ENCODE measurements at places on chromosomes 4 and X.

GRCh38 chr4:169359961-169360360 lies 89.2 kb upstream of the SH3RF1 start:
- DNase-seq = no peak

DNA sequence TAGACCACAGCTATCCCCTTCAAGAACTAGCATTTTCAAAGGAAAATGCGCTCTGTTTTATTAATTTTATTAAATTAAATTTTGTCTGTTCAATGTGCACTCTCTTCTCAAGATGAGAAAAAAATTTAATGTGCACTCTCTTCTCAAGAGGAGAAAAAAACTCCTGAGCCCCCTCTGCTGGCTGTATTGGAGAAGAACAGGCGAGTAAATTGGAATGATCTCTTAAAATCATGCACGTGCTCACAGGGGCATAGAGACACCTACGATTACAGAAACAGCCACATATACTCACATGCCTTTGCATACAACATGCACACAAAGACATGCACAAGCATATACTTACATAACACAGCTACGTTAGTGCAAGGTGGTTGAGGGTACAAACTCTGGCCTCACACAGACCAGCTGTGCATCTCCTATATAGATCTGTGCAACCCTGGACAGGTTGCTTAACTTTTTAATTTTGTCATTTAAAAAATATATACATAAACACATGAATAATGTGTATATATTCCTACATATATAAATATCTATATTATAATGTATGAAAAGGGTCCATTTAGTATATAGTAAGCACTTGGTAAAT lies 176.2 kb upstream of the CXorf66 start:
- no peak for DNase-seq

DNA sequence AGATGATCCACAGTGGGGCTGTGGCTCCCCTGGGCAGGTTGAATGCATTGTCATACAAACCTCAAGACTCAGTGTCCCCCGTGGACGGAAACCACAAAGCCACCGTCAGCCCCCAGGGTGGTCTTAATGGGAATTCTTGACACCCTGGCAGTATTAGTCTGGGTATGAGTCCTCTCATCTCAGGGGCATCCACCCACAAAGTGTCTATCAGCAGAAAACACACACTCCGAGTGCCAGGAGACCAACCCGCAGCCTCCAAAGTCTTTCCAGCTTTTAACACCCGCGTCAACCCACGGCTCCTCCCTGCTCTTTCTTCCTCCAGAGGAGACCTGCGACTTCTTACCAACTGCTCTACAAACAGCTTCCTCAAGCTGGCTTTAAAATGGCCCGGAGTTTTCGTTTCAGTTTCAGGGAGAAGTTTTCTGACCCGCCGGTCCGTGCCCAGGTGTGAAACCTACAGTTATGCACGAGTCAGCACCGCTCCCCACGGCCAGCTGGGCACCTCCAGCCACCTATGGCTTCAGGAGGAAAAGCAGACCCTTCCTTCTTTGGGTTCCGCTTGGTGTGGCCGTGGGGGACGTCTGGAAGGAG lies 14.4 kb upstream of the ASMTL start:
- DNase-seq = no peak

DNA sequence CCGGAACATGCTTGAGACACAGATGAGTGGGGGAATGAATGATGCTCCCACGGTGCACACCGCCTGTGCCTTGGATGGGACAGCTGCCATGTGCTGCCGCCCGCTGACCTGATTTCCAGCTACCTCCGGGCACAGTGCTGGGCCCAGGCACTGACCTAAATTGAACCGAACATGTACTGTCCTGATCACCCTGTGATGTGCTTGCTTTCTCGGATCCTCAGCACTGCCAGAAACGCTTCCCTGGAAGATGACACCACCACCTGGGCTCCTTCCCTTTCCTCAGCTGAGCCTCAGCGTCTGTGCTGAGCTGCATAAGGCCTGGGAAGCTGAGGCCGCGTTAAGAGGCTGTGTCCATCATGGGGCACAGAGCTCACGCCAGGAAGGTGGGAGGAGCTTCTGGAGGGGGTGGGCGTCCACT lies 39.3 kb upstream of the MXD4 start:
- DNase-seq = no peak

DNA sequence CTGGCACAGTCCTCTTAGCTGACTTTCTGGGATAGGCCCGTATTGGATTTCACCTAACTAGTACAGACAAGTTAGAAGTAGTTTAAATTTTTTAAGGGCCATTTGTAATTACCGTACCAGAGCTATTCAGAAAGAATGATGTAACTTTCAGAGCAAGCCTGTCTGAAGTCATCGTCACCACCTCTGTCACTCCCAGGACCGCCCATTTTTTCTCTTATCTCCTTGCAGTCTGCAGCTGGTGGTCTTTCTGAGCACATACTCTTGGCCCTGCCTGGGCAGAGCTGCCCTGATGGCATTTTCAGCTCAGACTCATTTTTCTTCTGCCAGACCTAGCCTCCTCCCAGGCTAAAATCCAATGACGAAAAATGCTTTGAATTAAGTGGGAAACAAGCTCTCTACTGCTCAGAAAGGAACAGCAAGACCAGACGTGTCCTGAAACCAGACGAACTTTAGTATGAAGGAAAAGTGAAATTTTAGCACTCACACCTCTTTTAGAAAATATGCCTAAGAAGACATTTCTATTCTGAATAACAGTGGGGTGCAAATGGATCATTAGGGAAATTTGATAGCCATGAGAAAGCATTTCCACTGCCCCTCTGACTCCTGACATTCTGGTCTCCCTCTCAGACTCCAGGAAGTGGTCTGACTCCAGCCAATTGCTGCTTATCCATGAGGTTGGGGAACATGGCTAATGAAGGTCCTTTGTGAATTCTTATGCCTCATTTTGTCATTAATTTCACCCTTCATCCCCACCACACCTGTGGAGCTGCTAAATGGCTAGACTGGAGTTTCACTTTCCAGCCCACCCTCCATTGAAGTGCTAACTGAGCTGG lies 162.4 kb upstream of the GYPA start:
- no peak for DNase-seq

DNA sequence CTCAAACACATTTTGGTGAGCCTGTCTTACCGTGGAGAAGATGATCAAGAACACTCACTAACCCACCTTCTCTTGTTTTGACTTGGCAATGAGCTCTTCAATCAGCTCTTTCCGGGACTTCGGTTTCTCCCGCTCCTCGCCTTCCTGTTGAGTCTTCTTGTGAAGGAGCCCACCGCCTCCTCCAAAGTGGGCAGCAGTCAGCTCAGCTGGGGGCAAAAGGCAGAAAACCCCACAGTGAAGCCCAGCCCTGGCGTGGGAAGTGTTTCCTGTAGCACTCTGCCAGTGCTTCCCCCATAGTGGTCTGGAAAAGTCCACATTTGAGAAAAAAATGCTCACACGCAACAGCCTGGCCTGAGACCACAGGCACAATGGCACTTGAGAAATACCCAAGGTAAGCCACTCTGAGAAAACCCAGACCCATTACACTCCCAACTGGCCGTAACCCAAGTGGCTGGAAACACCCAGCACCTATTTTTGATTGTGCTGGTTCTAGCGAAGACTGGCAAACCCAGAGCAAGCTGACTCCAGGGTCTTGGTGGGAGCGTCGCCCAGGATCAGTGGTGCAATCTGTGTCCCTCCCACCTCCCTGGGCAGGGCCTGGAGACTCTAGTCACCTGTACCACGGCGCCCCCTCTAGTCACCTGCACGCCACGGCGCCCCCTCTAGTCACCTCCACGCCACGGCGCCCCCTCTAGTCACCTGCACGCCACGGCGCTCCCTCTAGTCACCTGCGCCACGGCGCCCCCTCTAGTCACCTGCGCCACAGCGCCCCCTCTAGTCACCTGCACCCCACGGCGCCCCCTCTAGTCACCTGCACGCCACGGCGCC lies 8.6 kb downstream of the NOP14 start:
- DNase-seq = no peak

GRCh38 chrX:82756272-82756671 lies 751.8 kb upstream of the POU3F4 start:
- DNase-seq = no peak

DNA sequence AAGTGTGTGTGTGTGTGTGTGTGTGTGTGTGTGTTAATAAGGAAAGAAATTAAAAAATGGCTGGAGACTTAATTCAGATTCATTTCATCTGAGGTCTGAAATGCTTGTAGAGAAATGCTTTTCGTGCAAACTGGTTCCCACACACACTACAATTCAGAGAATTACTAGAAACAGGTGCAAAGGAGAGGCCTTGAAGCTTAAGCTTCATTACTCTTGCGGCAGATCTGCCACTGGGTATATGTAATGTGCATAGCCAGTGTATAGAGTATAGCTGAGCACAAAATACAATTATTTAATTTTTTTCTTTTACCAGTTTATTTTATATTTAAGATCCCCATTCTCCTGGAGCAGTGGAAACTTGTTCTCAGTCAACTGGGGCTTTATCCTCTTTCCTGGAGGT lies 31.8 kb upstream of the MAGEB10 start:
- no peak for DNase-seq

DNA sequence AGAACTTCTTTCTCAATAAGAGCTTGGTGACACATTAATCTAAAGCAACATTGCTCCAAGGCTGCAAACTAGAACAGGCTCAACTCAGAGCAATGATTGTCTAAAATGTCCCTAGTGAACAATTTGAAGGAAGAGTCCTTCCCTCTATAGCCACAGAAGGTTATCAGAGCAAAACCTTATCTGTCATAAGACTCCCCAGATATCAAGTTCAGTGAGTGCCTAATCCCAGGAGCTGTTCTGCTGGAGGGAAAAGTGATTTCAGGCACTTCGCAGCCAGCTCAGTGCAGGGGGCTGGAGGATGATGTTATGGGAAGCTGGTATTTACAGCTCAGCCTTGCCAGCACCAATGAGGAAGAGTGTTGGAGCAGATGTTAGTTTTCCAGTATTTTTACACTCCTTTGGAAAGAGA lies 497.5 kb downstream of the INPP4B start:
- DNase-seq = no peak

DNA sequence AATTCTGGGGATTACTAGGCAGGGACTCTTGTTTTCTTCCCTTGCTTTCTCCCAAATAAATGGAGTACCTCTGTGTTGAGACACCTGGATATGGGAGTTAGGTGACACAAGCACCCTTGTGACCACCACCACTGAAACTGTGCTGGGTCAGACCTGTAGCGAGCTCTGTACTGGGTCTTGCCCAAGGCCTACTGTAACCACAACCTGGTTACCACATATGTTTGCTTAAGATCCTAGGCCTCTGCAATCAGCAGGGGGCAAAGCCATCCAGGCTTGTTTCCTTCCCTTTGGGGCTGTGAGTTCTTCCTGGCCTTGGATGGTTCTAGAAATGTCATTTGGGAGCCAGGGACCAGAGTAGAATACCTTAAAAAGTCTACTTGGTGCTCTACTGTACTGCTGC lies 49.4 kb downstream of the LPAR4 start:
- DNase-seq = no peak

DNA sequence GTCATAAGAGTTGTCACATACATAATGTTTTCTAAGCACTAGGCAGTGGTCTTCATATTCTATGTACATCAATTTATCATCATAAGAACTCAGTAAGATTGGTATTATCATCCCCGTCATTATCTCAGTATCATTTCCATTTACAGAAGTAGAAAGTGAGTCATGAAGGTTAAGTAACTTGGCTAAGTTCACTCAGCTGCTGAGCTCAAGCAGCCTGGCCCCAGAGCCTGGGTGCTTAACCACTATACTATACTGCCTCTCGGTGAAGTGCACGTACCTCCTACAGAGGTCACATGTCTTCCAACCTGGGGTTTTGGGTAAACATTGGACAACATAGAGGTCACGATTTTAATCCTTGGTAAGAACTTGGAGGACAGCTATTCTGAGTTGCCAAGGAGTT lies 161.5 kb upstream of the GATB start:
- DNase-seq = no peak

- DNase-seq = no peak
Measured at GRCh38 chr4:3522651-3523050, 9.6 kb downstream of the LRPAP1 start.

DNA sequence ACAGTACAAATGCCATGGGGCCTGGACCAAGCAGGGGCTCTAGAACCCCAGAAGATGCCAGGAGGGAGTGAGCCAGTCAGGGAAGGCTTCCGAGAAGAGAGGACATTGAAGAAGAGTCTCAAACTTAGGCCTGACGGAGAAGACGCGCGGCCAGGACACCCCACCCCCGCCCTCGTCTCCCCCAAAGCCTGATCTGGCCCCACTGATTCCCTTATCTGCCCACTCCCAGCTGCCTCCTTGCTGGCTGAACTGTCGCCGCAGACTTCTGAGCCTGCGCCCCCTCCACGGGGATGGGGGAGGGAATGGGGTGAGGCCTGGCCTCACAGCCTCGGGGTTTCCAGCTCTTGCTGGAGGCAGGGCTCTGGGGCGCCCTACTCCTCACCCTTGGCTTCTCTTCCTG lies 3.6 kb upstream of the GATA1 start:
- no peak for DNase-seq

- DNase-seq = no peak
Measured at GRCh38 chrX:145825896-145826295, 8.3 kb downstream of the SLITRK2 start.

DNA sequence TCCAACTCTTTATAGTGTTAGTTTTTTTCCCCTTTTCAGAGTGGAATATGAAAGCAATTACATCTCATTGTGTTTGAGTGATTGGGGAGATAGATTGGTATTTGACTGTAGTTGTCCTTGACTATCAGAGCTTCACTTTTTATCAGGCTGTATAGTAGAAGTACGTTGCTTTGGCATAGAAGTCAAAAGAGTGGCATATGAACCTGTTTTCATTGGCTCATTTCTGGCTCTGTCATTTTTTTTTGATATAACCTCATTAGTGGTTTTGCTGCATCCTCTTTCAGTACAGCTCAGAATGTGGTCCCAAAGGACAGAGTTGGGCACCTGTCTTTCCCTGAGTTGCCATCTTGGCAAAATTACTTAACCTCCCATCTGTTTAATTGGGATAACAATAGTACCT lies 1.4 kb downstream of the TMA16 start:
- DNase-seq = no peak

- no peak for DNase-seq
Measured at GRCh38 chr4:56906489-56907393, 959 bp upstream of the REST start.

DNA sequence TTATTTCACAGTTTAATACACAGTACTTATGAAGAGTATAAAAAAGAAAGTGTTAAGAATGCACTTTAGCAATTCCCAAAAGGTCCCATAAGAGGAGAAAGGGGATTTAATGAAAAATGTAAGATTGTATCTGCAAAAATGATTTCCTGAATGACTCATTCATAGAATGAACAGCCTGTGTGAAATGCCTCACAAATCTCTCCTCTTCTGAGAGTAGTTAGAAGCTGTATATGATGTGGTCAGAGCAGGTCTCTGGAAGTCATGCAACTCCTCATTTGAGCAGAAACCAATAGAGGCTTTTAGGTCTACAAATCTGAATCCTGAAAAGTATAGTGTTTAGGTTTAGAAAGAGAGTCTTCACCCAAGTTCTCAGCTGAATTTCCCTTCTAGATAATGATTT lies 381.3 kb upstream of the INTU start:
- DNase-seq = no peak

GRCh38 chr4:88196013-88196365 lies 37.5 kb upstream of the ABCG2 start:
- no peak for DNase-seq

DNA sequence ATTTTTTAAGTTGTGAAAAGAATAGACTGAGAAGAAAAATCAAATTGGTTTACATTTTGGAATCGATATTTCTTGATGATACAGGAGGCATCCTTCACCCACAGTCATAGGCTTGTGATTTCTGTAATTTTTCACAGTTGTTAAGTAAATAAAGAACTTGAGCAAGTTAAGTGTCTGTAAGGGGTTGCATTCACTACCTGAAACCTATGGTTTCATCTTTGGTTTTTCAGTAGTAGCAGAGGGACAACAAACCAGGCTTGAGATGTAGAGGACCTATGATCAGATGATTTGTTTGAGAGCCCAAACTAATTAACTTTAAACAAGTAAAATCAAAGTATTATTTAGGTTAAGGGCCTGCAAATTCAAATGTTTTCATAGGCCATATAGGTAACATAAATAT lies 175.6 kb downstream of the KLHL4 start:
- DNase-seq = no peak

All from smooth muscle cell of the brain vasculature (primary cell).